ENCODE measurements at places on chromosomes 11 and 22. TPM values are rescaled to one million over a fixed set of nuclear protein-coding genes. Genes with fewer than 3 reads are reported as not detected.

The PAX6 gene
- polyA plus RNA-seq = 0.08 TPM

- no peak for DNase-seq
Measured at GRCh38 chr11:118342503-118343161, at the start of gene CD3D. CD3D (minus strand) TSS chr11:118342705; CDS start chr11:118342607, 98 bp downstream.

The MMP11 gene
- polyA plus RNA-seq = 1.2 TPM

DNA sequence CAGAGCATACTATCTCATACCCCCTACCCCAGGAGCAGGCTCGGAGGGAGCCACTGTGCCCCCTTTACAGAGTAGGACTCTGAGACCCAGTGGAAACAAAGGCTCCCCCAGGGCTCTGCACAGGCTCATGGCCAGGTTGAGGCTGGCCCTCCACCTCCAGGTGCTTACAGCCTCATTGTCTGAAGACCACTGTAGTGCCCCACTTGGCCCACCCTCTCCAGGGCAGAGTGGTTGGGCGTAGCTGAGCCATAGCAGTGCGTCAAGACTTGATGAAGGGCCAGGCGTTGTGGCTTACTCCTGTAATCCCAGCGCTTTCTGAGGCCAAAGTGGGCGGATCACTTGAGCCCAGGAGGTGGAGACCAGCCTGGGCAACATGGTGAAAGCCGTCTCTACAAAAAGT, 1.7 kb downstream of the ANKRD13D start:
- no peak for DNase-seq

The NXPE4 gene
- polyA plus RNA-seq = not detected

DNA sequence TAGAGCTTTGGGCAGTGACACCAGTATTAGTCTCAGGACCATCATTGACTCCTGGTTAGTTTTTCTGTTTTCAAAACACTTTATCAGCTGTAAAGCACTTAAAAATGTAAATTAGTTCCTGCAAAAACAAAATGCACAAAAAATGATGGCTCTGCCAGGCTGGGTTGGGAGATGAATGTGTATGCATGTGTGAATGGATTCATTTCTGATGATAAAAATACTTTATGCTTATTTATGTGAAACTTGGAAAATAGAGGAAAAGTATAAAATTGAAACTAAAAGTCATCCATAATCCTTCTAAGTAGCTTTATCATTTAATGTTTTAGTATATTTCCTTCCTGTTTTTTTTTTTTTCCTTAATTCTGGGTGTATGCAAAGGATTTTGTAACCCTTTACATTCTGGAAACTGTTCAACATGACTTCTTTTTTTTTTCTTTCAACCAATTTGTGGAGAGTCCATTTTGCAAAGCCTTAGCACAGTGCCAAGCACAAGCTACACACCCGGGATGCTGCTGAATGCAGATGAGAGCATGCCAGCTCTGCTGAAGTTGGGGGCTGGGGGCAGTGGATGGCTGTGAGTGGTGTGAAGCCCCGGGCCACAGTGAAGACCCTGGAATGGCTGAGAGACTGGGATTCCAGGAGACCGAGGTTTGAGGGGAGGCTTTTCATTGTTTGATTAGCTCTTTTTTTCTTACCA, 37.6 kb downstream of the PTPRJ start:
- no peak for DNase-seq
